ENCODE measurements at places on chromosomes 16 and 17. TPM values are rescaled to one million over a fixed set of nuclear protein-coding genes. Genes with fewer than 3 reads are reported as not detected.

DNA sequence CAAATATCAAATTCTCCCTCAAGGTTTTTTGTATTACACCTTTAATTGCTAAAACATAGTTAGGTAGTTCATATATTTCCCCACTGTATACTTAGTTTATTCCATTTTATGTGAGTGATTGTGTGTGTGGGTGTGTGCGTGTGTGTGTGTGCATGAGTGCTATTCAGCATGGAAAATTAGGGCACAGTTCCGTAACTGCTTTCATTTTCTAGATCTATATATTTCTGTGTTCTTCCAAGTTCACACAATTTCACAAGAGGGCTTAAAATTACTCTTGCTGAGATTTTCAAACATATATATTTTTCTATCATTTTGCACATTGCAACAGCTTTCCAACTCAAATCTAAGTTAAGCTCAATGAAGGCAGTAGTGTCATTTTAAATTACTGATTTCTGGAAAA, 782.9 kb upstream of the SOX9 start:
- peaks cover 78% of the 10 kb centered on the region for H3K27me3 ChIP-seq
- H3K27ac ChIP-seq: no peak overlapping the region

DNA sequence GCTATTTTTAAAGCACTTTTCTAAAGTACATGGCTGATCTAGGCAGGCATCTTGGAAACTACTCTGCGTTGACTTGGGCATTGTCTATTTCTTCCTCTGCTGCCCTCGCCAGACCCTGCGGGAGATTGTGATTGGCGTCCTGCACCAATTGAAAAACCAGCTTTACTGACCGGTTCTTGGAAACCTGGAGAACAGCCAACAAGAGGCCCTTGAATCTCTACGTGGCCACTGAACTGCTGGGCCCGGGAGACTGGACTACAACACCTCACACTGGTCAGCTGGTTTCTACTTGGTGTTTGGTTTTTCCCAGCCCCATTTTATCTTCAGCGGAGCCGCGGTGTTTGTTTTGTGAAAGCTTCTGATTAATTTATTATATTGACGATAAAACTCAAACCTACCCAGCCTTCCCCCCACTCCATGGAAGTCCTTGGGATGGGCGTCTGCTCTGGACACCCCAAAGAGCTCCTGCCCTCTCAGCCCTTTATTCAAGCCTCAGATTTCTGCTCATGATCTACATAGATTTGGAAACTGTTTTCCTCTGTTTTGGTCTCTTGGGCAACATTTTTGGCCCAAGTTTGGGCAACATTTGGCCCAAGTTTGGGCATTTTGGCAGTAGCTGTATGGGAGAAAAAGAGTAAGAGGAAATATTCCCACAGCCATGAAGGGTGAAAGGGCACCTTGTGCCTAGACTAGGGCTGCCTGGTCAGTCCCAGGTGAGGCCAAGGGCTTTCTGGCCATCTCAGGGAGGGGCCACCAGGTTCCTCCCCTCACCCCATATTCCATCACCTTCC, 4.7 kb downstream of the MLX start:
- H3K36me3 ChIP-seq: peaks cover 49% of the 10 kb centered on the region
- no peak overlapping the region for H3K4me3 ChIP-seq
- DNase-seq: no peak
- H3K27me3 ChIP-seq: no peaks in the 10 kb centered on the region
- H3K4me1 ChIP-seq: peaks cover under 1% of the 10 kb centered on the region
- H3K27ac ChIP-seq: no peak overlapping the region

DNA sequence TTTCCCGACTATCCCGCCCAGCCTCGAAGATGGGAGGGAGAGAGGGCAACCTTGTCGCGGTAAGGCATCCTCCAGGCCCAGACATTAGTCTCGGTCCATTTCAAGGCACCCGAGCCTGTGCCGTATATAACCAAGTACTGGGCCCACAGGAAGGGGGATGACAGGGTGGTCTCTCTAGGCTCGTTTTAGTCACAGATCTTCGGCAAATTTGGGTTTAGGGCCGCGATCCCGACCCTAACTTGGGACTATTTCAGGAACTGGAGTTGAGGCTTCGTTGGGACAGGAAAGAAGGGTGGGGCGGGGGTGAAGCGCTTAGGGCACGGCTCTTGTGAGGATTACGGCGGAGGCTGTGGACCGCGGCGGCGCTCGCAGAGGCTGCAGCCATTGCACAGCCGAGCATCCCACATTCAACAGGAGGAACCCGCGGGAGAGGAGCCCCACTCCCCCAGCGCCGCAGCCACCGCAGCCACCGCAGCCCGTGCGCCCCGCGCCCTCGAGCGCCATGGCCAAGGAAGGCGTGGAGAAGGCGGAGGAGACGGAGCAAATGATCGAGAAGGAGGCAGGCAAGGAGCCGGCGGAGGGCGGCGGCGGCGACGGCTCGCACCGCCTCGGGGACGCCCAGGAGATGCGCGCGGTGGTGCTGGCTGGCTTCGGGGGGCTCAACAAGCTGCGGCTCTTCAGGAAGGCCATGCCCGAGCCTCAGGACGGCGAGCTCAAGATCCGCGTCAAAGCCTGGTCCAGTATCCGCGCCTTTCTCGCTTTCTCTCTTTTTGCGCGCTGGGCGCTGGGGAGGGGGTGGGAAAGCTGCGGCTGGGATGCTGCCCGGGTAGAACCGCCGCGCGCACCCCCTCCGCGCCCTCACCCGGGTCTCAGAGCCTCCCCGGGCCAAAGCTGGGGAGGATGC, at the start of gene VAT1L:
Gene VAT1L, plus strand, starts transcription at position 384 of the 904 bp plus-strand sequence. Its CDS starts 119 bp downstream, at position 503.
- H3K27me3 ChIP-seq: peaks cover 74% of the 10 kb centered on the region
- H3K36me3 ChIP-seq: no peaks in the 10 kb centered on the region
- peaks cover 4% of the 10 kb centered on the region for H3K4me1 ChIP-seq
- no peak within 1 kb of the TSS for H3K27ac ChIP-seq

The SYT17 gene
- total RNA-seq: 1.5 TPM

DNA sequence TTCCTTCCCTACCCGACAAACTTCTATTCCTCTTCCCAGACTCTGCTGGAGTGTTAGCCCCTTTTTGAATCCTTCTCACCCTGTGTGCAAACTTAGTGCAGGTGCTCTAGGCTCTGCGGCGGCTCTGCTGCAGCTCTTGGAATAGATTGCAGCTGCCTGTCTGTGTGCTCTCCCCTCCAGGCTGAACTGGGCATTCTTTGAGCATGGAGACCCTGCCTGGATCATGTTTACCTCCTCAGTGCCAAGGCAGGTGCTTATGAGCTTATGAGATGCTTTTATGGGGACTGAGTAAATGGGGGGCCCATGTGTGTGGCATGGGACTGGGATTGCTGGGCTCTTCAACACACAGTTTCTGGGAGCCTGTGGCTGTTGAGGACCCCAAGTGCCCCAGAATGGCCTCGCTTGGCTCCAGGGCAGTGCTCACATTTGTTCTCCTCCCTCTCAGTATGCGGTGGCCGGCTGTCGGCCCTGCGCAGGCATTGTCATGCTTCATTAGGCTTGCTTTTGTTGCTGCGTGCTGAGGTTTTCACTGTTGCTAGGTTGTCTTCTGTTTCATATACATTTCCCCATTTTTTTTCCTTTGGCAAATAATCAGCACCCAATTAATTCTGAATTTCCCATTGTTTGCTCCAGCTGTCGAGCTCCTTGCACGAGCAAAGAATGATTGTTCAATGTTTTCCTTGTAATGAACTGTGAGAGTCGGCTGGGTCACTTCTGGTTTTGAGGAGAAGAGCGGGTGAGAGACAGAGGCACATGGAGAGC, 185.5 kb upstream of the NLRP1 start:
- no peaks in the 10 kb centered on the region for H3K36me3 ChIP-seq
- no peak overlapping the region for H3K4me3 ChIP-seq
- H3K4me1 ChIP-seq: no peaks in the 10 kb centered on the region
- H3K27me3 ChIP-seq: no peaks in the 10 kb centered on the region

GRCh38 chr16:83513008-83513755, 294.6 kb upstream of the HSBP1 start:
- no peaks in the 10 kb centered on the region for H3K4me1 ChIP-seq
- H3K36me3 ChIP-seq: no peaks in the 10 kb centered on the region
- DNase-seq: no peak
- H3K27ac ChIP-seq: no peak overlapping the region

The CTRB2 gene
- 0.63 TPM for total RNA-seq

Data from cardiac muscle cell (in vitro differentiated cells and primary cell).